ENCODE measurements at places on chromosomes 16 and 17.

DNA sequence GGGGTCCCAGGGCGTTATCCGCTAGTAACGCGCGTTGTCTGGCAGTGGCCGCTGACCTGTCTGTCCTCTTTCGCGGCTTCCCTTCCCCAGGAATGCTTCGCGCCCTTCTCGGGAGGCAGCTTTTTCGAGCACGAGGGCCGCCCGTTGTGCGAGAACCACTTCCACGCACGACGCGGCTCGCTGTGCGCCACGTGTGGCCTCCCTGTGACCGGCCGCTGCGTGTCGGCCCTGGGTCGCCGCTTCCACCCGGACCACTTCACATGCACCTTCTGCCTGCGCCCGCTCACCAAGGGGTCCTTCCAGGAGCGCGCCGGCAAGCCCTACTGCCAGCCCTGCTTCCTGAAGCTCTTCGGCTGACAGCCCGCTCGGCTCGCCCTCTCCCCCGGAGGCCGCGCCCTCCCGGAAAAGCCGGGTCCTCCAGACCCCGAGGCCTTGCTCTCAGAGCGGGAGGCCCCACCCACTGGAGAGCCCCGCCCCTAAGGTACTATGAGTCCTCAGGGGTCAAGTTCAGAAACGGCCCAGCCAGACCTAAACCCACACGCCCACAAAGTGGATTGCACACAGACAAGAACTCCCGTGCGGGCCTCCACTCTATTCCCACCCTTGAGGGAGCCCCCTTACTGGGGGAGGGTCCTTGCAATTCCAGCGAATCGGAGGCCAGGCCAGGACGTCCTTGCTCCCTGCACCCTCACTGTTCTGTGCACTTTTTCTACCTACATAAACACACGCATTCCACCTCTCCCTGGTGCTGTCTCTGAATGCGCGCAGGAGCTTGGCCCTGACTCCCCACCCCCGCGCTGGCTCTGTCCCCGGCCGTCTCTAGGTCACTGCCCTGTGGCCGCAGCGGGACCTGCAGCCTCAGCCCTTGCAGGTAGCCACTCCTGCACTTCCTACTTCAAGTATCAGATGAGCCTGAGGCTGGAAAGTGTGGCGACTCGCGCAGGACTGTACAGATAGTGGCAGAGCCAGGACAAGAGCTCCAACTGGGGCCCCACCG, 5.4 kb upstream of the SLC5A2 start:
- DNase-seq, result no peak

DNA sequence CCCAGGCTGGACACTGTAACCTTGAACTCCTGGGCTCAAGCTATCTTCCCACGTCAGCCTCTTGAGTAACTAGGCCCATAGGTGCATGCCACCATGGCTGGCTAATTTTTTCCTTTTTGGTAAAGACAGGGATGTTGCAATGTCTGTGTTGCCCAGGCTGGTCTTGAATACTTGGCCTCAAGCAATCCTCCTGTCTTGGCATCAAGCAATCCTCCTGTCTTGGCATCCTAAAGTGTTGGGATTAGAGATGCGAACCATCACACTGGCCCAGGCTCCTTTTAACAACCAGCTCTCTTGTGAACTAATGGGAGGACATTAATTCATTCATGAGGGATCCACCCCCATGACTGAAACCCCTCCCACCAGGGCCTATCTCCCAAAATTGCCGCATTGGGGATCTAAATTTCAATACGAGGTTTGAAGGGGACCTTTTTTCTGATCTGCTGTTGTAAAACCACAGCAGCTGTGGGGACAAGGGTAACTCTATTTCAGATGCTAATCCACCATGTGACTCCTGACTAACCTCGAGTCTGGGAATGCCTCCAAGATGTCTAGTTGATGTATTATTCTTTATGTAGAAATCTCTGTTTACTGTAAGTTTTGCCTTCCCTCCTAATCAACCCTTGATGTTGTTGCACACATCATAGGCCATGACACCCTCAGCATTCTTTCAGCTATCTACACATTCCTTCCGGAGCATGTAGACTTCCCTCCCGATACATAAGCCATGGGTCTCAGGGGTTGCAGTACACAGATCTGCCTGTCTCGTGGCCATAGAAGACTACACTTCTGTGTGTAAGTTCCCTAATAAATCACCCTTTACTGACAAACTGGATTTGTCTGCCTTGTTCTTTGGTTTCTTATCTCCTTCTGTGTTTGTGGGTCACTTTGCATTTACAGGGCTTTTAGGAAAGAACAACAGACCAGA, 37.6 kb downstream of the RNF112 start:
- no peak for DNase-seq

DNA sequence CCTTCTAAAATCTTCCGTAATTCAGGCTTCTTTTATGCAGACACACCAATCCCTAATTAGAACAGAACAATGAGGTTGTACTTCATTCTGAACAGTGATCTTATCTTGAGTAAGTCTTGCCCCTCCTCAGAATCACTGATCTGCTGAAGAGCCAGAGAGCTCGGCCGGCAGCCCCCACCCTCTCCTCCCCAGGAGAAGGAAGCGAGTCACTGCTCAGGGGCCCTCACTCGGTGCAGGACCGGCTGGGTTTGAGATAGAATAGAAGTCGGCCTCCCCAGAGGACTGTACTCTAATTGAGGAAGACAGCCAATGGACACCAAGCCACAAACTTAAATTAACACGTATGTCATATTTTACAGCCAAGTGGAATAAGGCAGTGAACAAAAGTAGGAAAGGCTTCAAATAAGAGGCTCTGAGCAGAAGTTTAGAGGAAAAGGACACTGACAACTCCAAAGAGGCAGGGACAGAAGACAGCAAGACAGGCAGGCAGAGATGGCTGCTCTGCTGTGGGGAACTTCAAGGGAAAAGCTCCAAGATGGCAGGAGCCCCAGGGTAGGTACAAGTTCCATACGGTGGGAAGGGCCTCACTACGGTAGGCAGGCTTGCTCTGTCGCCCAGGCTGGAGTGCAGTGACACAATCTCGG, 18.6 kb downstream of the CREBBP start:
- no peak for DNase-seq

DNA sequence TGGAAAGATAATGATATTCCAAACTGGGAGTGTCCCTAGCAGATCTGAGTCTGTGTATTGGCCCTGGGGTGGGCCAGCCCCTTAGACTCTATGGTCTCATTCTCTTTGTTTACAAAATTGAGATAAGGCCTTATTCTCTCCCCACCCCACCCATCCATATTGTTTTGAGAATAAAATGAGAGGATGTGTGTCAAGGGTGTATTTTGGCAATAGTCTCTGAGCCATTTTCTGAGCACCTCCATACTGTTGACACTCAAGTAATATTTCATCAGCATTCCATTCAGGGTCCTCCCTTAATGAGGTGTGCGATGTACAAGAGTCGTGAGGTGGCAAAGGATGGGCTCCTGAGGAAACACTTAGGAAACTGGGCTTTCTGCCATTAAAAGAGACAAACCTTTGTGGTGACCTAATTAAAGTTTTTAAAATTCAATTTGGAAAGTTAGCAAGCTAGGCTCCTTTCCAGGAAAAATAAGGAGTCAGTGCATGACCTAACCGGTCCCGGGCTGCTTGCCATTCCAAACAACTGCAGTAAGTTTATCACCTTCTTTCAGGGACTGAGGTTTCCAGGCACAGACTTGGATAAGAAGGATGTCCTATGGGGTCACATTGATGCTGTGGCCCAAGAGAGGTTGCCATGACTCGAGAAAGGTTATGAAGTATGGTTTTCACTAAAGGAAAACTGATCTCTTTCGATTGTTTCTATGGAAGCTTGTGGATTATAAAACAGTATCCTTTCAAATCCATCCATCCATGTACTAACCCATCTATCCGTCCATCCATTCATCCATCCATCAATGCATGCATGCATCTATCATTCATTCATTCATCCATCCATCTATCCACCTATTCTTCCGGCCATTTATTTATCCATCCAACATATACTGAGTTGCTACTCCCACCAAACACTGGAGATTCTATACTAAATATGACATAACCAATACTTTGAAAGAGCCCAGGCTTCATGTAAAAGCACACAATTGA, 443.3 kb downstream of the UTP18 start:
- no peak for DNase-seq

- no peak for DNase-seq
These were observed 7.9 kb upstream of the MFSD6L start for GRCh38 chr17:8806926-8807550.

- DNase-seq, result no peak
These were observed 460.4 kb downstream of the SLC39A11 start for GRCh38 chr17:72631949-72632684.

- DNase-seq, result no peak
These were observed 1.8 kb upstream of the CBFA2T3 start for GRCh38 chr16:88978608-88979346.

GRCh38 chr16:75252946-75253911, 1.8 kb upstream of the BCAR1 start:
- DNase-seq, result no peak

- no peak for DNase-seq
These were observed 3.2 kb upstream of the NLRP1 start for GRCh38 chr17:5587438-5588032.

DNA sequence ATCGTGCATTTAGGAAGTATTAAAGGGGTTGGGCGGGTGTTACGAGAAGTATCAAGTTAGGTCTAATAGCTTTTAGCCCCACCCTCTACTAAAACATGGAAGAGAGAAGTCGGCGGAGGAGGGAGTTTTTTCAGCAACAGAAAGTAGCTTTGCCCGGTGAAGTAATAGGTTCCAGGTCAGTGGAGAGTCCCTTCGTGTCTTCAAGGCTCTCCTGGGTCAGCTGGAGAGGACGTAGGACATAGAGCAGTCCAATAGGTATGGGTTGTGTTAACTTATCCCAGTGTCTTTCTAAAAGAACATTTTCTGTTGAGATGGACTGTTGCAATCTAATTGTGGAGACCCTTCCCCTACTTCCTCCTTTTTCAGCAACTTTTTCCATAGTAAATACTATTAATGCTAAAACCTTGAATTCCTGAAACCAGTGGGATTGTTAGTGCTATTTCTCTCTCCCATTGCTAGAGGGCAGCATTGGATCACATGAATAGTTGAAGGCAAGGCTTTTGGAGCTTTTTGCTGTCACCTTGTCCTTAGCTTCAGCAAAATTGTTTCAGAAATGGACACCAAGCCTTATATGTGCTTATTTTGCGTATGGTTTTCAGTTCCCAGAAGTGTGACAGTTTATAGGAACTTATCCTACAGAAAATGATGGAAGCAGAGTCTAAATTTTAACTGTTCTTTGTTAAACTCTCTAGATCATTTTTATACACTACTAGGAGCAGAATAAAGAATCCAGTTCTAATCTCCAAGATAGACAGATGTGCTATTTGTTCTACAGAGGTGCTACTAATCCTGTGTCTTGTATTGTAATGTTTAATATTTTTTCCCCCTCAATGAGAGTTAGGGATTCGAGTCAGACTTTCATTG, 38.4 kb downstream of the UTP18 start:
- peak; percentile 18 for DNase-seq

DNA sequence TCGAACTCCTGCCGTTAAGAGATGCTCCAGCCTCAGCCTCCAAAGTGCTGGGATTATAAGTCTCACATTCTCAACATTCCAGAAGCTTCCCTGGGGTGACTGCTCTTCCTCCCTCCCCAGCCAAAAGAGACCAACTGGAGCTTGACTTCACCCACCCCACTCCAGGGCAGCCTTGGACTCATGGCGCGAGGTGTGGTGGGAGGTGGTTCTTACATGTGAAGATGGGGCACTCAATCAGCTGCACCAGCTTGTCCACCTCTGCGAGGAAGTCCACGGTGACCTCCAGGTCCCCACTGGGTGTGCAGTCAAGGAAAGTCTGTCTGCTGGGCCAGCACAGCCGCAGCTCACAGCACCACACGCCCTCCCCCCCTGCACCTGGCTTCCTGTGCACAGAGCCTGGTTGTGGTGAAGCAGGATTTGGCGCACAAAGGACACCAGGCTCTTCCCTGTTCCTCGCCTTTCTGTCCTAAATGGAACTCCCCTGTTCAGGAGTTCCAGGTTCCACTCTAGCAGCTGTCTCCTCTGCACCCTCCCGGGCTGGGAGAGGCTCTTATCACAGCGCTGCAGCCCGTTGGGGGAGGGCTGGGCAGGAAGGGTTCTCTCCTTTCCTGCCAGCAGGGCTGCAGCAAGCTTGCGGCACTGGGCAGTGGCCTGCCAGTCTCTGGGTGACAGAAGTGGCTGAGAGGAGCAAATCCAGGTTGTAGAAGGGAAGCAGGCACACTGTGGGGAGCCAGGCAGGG, 9.6 kb upstream of the MTSS2 start:
- no peak for DNase-seq

GRCh38 chr17:57559634-57560318, 185.3 kb downstream of the CCDC182 start:
- no peak for DNase-seq

- no peak for DNase-seq
These were observed 139.3 kb downstream of the CDH11 start for GRCh38 chr16:64982581-64982980.

GRCh38 chr16:23303685-23304084, 1.6 kb downstream of the SCNN1B start:
- DNase-seq, result no peak

DNA sequence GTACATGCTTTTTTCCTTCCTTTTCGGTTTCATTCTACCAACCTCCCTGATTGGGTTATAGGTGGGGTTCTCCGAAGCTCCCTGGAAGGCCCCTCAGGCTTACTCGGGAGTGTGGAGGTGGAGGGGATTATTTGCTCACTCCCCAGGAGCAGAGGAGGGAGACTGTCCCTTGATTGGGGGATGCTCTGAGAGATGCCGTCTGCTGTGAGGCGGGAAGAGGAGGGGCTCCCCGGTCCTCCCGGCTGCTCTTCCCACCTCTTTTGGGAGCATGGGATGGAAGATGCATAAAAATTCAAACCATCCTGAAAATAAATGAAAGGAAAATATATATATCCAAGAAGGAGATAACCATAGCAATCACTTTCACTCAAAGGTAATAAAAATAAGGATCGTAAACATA, 16.1 kb upstream of the RPTOR start:
- no peak for DNase-seq
